ENCODE measurements at places on chromosomes 3 and 15. TPM values are rescaled to one million over a fixed set of nuclear protein-coding genes. Genes with fewer than 3 reads are reported as not detected.

- no peaks in the 10 kb centered on the region for H3K27me3 ChIP-seq
- no peaks in the 10 kb centered on the region for H3K36me3 ChIP-seq
- no peaks in the 10 kb centered on the region for H3K4me1 ChIP-seq
- no peak overlapping the region for H3K27ac ChIP-seq
These were observed 194.9 kb downstream of the CHST2 start for GRCh38 chr3:143314251-143315093.

DNA sequence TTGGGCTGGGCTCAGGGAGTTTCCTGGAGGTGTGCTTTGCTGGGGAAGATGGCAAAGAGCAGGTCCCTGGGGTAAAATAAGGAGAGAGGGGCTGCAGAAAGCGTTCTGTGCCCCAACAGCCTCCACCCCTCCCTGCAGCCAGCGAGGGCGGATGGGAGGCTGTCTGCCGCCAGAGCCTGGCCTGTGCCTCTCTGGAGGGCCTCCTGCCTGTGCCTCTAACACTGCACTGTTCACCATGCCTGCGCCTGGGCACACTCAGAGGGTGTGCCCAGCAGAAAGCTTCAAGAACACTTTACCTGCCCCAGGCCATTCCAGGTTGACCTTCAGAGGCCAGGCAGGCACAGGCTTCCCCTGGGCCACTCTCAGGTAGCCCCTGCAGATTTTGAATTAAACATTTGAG is 77.7 kb upstream of the KLF13 start:
- peaks cover 13% of the 10 kb centered on the region for H3K4me1 ChIP-seq
- no peak for DNase-seq
- H3K27me3 ChIP-seq, result peaks cover 7% of the 10 kb centered on the region
- no peak overlapping the region for H3K4me3 ChIP-seq
- peaks cover 1% of the 10 kb centered on the region for H3K36me3 ChIP-seq

DNA sequence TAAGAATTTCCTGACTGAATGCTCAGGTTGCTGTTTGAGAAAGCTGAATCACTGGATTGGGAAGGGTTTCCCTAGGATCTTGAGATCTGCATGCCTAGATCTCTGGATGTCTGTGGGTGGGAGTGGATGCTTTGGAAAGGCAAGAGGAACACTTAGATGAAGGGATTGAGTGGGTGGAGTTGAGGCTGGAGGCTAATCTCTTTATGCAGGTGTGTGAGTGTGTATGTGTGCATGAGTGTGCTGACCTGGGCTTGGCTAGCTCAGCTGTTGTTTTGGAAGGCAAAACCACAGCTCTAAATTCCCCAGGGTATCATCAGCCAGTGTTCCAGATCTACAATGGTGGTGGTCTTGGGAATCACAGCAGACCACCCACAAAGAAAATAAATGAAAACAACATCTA is 60.5 kb downstream of the CLDN1 start:
- no peak for DNase-seq
- H3K27me3 ChIP-seq, result no peaks in the 10 kb centered on the region
- H3K27ac ChIP-seq, result no peak overlapping the region
- H3K36me3 ChIP-seq, result no peaks in the 10 kb centered on the region
- H3K4me1 ChIP-seq, result no peaks in the 10 kb centered on the region
- H3K4me3 ChIP-seq, result no peak overlapping the region

DNA sequence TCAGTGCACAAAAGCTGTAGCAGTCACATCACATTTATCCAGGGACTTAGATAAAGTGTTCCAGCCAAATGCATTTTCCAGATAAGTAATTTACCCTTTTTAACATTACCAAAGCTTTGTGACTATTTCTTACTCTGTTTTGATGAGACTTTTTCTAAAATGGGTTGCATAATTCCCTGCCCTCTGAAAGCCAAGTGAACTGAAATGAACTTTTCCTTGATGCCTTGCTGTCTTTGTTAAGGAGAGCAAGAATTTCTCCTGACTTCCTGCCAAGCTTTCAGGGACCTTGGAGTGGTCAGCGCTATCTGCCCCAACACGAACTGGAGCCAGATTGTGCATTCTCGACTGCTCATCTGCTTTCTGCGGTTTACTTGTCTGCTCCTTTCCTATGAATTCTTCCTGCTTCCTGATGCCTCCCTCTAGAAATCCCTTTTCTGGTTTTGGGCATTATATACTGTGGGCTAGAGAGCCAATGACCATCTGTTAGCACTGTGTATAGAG is 34.8 kb downstream of the EIF4E3 start:
- no peaks in the 10 kb centered on the region for H3K27me3 ChIP-seq
- no peak overlapping the region for H3K4me3 ChIP-seq
- H3K36me3 ChIP-seq, result peaks cover 49% of the 10 kb centered on the region
- H3K4me1 ChIP-seq, result peaks cover 13% of the 10 kb centered on the region
- H3K27ac ChIP-seq, result no peak overlapping the region

DNA sequence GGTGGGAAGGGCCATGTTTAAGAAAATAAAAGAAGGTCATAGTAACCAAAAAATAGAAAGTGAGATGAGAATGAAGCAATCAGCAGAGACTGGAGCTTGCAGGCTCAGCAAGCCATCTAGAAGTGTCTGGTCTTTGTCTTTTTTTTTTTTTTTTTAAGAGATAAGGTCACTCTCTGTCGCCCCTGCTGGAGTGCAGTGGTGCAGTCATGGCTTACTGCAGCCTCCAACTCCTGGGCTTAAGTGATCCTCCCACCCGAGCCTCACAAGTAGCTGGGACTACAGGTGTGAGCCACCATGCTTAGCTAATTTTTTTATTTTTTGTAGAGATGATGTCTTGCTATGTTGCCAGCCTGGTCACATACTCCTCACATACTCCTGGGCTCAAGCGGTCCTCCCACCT is 36.2 kb downstream of the GXYLT2 start:
- DNase-seq, result no peak
- no peaks in the 10 kb centered on the region for H3K36me3 ChIP-seq
- H3K27ac ChIP-seq, result no peak overlapping the region
- no peak overlapping the region for H3K4me3 ChIP-seq
- peaks cover 8% of the 10 kb centered on the region for H3K27me3 ChIP-seq
- H3K4me1 ChIP-seq, result no peaks in the 10 kb centered on the region

DNA sequence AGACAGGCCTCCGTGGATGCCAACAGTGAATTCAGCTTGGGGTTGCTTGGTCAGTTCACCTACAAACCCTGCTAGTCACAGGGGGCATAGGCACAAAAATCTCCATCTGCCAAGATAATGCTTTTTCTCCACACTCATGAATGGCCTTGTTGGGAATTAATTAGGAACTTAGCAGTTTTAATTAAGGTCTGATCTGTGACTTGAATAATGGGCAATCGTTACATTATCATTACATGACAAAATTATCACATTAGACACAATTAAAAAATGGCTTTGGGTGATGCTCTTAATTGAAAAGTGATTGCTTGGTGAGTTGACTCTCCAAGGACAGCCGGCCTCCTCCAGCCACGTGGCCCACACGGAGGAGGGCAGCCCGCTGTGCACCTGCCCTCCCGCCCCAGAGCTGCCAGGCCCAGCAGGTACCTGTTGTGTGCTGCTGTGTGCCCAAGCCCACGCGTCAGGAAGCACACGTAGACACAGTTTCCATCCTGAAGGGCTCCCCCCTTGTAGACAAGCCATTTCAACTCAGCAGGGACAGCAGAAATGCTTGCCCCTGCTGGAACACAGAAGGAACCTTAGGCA is 274.2 kb downstream of the OCA2 start:
- no peak overlapping the region for H3K4me3 ChIP-seq
- no peak for DNase-seq
- no peaks in the 10 kb centered on the region for H3K36me3 ChIP-seq
- no peaks in the 10 kb centered on the region for H3K27me3 ChIP-seq
- H3K4me1 ChIP-seq, result no peaks in the 10 kb centered on the region

- H3K27me3 ChIP-seq, result no peaks in the 10 kb centered on the region
- DNase-seq, result no peak
- no peaks in the 10 kb centered on the region for H3K4me1 ChIP-seq
- H3K36me3 ChIP-seq, result no peaks in the 10 kb centered on the region
- H3K4me3 ChIP-seq, result no peak overlapping the region
These were observed 690.2 kb upstream of the DPPA4 start for GRCh38 chr3:110027446-110028080.

The CASR gene
- total RNA-seq, result not detected

The AP3B2 gene
- not detected for total RNA-seq

The ALPK3 gene
- 0.15 TPM for total RNA-seq

The VIPR1 gene
- total RNA-seq, result 21.3 TPM

Data from activated CD4-positive, alpha-beta T cell treated with anti-CD3 and anti-CD28 coated beads, Interleukin-2, amount 10 ng/mL, durations not matched to agents 7 days and 5 days (primary cell).